ENCODE measurements at places on chromosomes 7 and 10.
A peak's percentile ranks its signal among the peaks of the same experiment; 100 is the strongest.

DNA sequence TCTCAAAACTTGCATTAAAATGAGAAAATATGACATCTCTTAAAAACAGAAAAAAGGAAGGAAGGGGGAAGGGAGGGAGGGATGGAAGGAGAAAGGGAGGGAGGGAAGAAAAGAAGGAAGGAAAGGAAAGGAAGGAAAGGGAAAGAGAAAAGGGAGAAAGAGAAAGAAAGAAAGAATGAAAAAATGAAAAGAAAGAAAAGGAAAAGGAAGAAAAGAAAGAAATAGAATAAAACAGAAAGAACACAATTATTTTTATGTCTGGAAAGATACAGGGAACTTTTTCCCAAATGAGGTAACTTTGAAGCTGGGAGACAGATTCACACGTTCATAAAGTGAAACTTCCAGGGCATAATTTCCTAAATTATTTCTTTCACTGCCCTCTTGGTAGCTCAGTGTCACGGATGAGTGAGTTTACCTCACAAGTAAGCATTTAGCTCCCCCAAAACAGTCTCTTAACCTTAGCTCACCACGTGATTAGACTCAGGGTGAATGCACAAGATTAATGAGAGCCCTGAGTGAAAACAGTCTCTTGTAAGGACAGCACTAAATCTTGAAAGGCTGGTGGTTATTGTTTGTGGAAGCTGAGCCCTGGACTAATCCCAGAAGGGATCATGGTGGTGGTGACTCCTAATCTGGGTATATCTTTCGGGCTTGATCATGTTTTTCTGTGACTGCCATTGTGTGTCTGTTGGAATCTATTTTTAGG is 74.1 kb upstream of the HDAC9 start:
- DNase-seq, result no peak

DNA sequence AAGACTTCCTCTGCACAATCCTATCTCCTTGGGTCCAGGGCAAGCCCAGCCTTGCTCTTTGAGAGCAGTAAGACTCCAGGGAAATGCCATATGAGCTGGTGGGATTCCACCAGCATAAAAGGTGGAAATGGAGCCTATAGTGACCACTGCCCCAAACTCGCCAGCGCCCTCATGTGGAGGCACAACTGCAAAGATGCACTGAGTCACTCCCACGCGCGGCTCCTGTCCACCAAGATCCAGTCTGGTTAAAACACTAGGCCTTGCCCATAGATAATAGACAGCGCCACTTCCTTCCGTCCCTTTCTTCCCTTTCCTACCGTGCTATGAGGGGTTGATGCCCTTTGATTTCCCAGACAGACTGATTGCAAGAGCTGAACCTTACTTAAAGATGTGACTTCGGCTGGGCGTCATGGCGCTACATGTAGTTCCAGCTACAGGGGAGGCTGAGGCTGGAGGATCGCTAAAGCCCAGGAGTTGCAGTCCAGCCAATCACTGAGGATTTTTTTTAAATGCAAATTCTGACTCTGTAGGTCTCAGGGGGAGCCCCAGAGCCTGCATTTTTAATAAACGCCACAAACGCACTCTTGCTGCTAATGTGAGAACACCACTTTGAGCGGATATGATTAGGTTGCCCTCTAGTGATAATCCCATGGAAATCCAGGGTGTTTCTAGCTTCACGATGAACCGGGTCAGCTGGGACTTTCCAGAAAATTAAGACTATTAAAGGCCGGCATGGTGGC is 136.5 kb downstream of the EPC1 start:
- DNase-seq, result peak; percentile 12

GRCh38 chr7:155194382-155195140 is 103.1 kb upstream of the INSIG1 start:
- DNase-seq, result no peak

DNA sequence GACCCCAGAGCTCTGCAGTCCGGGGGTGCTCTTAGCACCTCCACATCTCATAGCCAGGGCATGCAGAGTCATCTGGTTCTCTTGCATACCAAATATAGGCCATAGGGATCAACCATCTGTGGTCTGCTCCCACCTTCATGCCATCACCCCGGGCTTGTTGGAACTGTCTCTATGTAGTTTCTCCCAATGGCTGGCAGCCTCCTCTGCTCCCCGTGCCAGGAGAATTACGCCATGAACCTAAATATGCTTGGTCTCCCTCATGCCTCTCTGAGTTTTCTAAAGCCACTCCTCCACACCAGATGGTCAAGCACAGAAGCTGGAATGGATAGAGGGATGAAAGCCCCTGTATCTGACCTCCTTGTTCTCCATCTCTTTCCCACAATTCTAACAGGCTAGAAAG is 302.6 kb upstream of the MYO3A start:
- DNase-seq, result no peak

DNA sequence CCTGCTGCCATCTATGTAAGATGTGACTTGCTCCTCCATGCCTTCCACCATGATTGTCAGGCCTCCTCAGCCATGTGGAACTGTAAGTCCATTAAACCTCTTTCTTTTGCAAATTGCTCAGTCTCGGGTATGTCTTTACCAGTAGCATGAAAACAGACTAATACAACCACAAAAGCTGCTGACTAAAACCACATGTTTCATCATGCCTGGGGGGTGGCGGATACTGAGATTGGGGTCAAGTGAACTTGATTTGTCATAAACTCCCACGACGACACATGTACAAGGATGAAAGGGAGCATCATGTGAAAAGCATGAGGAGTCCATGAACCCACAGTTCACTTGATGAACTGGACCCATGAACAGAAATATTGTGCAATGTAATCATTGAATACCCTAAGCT is 134.9 kb upstream of the ANK3 start:
- no peak for DNase-seq

GRCh38 chr10:66366163-66366562 is 559.7 kb upstream of the LRRTM3 start:
- DNase-seq, result no peak

- DNase-seq, result no peak
Observed at GRCh38 chr7:73758581-73759138, 11.4 kb downstream of the CLDN3 start.

GRCh38 chr7:47847207-47847606 is 101.1 kb downstream of the PKD1L1 start:
- DNase-seq, result no peak

DNA sequence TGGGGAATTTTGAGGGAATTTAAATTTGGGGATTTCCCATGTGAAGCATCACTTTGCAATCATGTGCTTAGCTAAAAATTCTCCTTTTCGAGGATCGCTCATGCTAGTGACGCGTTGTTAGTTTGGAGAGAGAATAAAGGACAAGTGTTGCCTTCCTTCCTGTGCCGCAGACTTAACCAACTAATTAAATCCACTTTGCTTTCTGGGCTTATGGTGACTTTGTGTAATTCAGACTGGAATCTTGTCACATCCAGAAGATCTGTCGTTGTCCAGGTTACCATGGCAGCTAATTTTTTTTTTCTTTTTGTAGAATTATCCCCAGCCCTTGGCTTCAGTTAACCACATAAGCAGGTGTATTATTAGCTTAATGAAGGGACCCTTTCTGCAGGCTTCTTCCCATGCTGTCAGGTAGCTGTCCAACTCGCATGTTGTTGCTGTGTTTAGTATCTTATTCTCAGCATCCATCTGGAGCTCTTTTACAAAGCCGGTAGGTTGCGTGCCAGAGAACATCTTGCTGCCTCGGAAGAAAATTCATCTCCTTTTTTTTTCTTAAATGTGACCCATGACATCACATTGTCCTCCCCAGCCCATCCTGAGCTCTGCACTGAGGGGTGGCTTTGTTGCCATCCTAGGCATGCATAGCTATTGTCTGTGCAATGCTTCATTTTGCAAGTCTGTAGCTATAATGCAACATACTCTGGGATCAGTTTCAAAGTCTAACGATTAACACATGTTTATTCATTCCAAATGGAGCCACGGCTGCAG is 47.2 kb upstream of the NRP1 start:
- no peak for DNase-seq

All from CD4-positive, alpha-beta T cell treated with Interleukin-4 for 1 hour (primary cell).